ENCODE measurements at places on chromosomes 12 and 14.

GRCh38 chr12:8840938-8841633 lies 18.7 kb downstream of the A2ML1 start:
- DNase-seq, result no peak

DNA sequence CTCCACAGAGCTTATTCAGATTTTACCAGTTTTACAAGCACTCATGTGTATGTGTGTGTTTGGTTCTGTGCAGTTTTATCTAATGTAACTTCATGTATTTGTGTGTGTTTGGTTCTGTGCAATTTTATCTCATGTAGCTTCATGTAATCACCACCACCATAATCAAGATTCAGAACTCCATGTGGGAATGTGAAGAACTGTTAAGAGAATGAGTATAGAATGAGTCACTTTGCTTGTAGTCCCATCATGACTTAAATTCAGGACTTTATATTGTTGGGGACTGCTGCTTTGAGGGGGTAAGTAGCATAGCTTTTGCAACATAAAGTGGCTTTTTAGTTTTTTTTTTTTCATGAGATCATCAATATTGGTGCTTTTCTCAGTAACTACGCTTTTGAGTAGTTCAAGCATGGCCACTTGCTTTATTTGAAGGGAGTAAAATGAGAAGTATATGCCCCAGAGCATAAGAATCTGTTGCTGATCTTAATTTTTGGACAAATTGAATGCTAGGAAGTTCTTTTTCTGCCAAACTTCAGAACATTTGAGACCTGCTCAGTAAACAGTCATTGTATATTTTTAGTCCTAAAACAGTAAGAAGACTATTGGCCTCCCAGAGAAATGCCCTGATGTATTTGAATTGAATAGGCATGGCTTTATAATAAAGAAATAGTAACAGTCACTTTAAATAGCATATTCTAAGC lies 28.8 kb downstream of the PROX2 start:
- DNase-seq, result no peak

GRCh38 chr12:113245695-113246477 lies 24.6 kb downstream of the TPCN1 start:
- DNase-seq, result no peak

DNA sequence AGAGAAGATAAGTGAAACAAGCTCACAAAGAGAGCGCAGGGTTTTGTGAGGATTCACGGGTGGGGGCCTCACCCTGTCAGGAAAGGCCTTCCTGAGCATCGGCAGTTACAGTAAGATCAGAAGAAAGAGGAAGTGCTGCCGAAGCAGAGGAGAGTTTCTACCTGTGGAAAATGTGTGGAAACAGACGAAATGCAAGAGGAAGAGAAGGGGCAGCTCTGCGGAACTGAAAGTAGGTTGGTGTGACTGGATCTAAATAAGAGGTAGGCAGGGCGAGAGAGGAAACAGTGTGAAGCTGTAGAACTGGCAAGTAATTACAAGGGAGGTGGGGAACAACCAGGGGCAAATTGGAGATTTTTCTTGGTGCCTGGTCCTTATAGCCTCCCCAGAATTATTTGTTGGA lies 2.6 kb downstream of the GPR68 start:
- DNase-seq, result no peak

GRCh38 chr14:69226736-69227135 lies 33.2 kb upstream of the GALNT16 start:
- DNase-seq, result no peak

GRCh38 chr12:104823985-104824461 lies 134.1 kb downstream of the SLC41A2 start:
- no peak for DNase-seq

DNA sequence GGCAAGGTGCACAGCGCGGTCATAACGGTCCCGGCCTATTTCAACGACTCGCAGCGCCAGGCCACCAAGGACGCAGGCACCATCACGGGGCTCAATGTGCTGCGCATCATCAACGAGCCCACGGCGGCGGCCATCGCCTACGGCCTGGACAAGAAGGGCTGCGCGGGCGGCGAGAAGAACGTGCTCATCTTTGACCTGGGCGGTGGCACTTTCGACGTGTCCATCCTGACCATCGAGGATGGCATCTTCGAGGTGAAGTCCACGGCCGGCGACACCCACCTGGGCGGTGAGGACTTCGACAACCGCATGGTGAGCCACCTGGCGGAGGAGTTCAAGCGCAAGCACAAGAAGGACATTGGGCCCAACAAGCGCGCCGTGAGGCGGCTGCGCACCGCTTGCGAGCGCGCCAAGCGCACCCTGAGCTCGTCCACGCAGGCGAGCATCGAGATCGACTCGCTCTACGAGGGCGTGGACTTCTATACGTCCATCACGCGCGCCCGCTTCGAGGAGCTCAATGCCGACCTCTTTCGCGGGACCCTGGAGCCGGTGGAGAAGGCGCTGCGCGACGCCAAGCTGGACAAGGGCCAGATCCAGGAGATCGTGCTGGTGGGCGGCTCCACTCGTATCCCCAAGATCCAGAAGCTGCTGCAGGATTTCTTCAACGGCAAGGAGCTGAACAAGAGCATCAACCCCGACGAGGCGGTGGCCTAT lies 875 bp downstream of the HSPA2 start:
- DNase-seq, result no peak

GRCh38 chr14:68566075-68566474 lies 226.8 kb downstream of the ZFP36L1 start:
- no peak for DNase-seq

DNA sequence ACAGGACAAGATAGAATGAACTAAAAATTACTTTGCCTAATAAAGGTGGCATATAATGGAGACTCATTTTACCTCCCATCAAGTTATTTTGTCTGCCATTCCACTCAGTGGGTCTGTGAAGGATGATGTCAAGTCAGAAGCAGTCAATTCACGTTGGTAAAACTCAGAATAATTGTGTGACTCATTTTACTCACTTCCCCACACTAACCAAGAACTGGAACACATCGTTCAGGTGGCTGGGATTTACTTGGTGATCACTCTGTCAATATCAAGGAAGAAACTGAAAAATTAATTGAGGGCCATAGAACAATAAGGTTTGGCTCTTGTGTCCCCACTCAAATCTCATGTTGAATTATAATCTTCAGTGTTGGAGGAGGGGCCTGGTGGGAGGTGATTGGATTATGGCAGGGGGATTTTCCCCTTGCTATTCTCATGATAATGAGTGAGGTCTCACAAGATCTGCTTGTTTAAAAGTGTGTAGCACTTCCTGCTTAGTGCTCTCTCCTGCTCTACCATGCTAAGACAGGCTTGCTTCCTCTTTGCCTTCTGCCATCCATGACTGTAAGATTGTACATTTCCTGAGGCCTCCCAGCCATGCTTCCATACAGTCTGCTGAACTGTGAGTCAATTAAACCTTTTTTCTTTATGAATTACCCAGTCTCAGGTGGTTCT lies 35.7 kb upstream of the GTF2A1 start:
- DNase-seq, result no peak

DNA sequence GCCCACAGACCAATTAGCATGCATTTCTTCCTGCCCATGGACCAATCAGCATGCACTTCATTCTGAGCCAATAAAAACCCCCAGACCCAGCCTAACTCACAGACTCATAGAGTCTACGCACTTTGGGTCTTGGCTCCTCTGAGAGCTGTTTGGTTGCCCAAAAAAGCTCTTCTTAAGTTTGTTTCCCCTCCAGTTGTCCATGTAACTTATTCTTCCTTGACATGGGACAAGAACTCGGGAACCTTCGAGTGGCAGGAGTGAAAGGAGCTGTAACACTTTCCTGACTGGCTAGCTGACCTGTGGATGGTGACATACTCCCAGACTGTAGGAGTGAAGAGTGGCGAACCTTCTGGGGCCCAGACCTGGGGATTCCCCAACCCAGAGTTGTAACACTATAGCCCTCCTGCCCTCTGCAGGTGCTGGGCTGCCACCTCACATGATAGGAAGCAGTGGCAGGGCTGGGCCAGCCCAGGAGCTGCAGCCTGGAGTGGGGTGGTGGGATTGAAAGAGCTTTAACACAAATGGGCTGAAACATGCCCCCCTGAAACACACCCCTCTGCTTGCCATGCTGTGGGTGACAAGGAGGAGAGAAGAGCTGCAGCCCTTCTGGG lies 4.4 kb upstream of the BTBD7 start:
- DNase-seq, result no peak
